ENCODE measurements at places on chromosomes 13 and 19.
A peak's percentile ranks its signal among the peaks of the same experiment; 100 is the strongest.

- peak; percentile 99 for DNase-seq
These were observed at the start of gene ZNF473 for GRCh38 chr19:50025794-50026549. ZNF473 (plus strand) TSS chr19:50026005; CDS start chr19:50031083, 5,078 bp downstream.

GRCh38 chr13:45468635-45469034 lies 3.9 kb downstream of the COG3 start:
- DNase-seq, result no peak

- DNase-seq, result no peak
These were observed 105.4 kb upstream of the MBNL2 start for GRCh38 chr13:97116754-97117153.

- peak; percentile 65 for DNase-seq
These were observed 790 bp downstream of the TPM4 start for GRCh38 chr19:16076958-16077611.

- DNase-seq, result peak; percentile 58
These were observed 634.4 kb upstream of the KLF12 start for GRCh38 chr13:74768521-74769085.

DNA sequence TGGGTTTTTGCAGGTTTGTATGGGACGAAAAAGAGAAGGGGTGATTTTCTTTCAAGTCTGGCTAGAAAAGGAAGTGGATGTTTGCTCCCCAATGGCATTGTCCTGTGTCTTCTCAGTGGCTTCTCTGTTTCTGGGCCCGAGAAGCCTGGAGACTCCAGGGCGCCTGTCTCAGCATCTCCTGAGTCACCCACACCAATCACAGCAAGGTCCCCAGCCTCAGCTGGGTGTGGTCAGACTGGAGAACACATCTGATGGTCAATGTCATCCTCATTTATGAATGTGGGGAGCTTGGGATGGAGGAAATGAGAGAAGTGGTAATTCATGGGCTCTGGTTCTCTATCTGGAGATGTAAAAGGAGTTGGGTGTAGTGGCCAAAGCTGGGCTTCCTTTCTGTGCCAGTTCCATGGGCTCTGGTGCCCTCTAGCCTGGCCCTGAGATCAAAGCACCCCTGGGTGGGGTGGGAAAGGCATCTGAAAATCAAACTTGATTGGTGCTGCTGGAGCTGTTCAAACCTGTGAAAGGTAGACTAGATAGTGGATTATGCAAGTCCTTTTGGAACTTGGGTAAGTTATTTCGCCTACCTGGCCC lies 13.4 kb downstream of the RASL11A start:
- DNase-seq, result no peak

DNA sequence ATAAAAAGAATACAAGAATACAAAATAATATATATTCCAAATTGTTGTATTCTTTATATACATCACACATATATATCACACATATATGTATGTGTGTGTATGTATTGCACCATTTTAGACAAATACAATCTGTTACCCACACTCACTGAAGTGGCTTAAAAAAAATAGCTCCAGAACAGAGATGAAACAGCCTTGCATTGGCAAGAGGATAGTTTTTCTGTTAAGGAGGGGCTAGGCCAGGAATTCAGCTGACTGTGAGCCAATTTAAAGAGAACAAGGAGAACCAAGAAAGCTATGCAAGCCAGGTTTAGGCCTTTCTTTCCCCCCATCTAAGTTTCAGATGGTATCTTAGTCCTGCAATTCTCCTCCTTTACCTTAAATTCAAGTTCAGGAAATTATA lies 257.5 kb downstream of the MZT1 start:
- peak; percentile 1 for DNase-seq
